ENCODE measurements at places on chromosomes 3 and 15.

DNA sequence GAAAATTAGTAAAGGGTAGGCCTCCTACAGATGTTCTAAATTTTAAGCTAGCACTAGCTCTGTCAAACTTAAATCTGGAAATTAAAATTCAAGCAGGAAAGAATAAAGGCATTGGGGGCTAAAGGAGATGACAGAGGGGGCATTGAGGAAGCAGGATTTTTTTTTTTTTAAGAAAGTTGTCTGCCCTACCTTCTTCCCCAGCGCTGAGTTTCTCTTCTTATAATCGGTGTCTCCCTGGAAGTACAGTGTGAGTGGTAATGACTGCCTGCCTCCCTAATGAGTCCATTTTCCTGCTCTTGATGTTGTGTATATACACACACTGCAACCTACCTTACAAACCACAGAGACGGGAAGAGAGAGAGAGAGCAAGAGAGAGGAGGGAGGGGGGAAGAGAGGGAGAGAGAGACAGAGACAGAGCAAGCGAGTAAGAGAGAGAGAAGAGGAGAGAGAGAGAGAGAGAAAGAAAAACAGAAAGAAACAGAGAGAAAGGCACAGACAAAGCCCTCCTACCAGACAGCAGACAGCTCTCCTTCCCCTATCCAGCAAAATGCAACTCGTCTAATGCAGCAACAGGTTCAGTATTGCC, 47.0 kb downstream of the ZBTB20 start:
- peak; percentile 9 for DNase-seq

DNA sequence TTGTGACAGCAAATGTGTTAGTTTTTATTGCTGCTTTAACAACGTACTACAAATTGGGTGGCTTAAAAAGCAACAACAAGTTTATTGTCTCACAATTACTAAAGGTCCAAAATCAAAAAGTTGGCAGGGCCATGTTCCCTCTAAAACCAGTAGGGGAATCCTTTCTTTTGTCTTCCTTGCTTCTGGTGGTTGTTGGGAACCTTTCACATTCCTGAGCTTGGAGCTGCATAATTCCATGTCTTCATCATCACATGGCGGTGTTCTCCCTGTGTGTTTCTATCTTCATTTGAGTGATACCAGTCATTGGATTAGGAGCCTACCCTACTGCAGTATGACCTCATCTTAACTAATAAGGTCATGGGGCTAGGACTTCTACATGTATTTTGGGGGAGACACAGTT, 7.4 kb downstream of the SPRED1 start:
- no peak for DNase-seq

- no peak for DNase-seq
Measured at GRCh38 chr15:92140796-92141195, 252.9 kb upstream of the ST8SIA2 start.

DNA sequence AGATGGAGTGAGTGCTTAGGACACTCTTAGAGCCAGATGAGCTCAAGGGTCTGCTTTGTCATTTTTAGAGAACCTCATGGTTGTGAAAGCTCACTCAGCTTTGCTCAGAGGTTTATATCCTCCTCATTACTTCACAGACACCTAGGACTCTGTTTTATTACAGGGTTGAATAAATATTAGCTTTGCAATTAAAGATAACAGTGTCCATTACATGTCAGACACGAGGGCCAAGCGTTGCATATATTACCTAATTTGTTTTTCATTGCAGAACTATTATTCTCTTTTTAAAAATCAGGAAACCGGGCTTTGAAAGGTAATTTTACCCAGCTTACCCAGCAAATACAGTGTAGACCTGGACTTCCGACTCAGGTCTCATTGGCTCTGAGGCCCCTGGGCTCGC, 16.1 kb downstream of the MAP6D1 start:
- DNase-seq: no peak

DNA sequence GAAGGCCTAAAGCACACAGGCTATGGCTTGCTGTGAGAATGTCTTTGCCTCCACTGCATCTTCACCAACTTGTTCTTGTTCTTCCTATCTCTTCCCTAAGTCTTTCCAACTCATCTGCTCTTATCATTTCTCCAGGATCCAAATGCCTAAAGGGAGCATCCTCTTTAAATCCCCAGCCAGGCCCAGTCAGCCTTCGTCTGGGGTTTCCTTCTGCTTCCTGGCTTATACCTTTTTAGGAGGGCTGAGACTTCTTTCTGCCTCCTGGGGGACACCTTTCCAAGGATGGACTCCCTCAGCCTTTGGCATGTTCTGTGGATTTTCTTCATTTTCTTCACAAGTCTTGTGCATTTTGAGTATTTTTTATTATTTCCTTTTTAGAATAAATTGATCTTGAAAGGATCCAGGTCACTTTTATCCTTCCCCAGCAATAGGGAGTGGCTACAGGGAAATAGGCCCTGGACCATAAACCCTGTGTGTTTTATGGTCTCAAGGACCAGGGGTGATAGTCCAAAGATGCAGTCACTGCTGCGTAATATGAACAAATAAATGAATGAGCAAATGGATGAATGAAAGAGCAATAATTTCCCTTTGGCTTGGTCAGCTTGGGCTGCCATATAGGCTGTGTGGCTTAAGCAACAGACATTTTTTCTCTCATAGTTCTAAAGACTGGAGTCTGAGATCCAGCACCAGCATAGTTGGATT, 122.1 kb upstream of the LRIG1 start:
- no peak for DNase-seq

DNA sequence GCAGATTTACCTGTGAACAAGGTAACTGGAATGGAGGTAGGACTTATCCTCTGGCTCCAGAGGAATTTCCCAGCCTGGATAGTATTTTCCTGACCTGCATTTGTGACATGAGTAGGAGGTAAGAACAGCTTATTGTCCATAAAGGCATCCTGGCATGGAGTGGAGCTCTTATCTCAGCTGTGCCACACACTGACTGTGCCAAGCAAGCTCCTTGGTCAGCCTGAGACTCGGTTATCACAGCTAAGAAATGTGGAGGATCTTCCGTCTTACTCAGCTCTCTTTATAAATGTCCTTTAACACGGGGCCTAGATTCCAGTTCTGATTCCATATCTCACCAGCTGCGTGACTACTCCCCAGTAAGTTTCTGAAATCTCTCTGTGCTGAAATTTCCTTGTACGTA, 38.9 kb downstream of the SLCO3A1 start:
- no peak for DNase-seq

- no peak for DNase-seq
Measured at GRCh38 chr15:40302288-40302886, 5.3 kb downstream of the PLCB2 start.

DNA sequence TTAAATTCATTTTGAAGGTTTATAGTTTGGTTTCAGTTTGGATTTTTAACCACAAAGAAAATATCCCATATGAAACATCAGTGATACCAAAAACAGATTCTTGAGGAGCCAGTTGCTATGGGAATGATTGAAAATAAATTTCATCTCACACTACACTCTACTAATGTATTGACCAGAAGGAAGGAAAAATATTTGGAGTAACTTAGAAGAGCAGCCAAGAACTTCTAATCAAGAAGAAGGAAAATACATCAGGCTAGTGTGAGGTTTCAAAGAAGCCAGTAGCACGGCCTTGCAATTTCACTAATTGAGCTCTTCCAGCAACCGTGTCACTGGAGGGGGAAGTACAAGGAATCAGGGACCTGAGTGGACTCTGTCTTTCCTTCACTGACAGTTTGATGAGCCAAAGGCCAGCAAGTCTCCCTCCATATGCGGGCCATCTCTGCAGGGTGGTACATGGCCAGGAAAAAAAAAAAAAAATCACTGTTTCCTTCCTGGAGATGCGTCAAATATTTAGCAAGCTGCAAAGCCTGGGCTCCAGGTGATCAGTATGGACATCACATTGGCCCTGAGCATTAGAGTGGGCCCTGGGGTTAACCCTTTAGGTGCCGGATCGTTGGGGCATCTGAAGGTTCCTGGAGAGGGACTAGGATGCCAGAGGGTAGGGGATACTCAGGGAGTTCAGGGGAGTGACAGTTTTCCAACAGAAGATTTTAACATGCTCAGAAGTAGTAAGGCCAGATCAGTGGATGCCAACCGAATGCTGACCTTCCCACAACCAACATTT, 37.1 kb downstream of the SLC12A8 start:
- DNase-seq: no peak

DNA sequence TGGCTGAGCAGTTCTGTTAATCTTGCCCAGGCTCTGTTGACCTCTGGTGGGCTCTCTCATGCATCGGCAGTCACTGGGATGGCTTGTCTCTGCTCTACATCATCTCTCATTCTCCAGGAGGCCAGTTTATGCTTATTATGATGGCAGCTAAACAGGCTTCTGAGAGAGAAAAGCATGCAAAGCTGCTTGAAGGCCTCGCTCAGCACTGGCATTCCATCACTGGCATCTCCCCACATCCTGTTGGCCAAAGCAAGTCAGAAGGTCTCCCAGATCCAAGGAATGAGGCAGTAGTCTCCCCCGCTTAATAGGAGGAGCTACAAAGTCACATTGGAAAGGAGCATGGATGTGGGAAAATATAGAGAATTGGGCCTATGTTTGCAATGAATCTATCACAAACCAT, 212.6 kb downstream of the ZNF621 start:
- DNase-seq: no peak

DNA sequence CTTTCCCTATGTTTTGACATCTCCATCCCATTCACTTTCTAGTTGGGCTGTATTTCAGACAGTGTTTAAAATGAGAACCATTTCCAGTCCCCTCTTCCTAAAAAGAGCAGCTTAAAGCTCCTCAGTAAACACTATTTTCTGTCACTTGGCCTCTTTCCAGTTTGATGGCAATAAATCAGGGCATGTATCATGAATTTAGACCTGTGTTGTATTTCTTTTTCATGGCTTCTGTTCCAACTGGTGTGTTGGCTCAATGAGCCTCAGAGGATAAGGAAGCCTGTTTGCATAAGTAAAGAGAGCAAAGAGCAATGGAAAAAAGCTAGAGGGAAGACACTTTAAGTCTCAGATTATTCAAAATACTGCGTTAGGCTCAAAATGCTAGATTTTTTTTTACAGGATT, 7.2 kb downstream of the CCDC80 start:
- DNase-seq: no peak

DNA sequence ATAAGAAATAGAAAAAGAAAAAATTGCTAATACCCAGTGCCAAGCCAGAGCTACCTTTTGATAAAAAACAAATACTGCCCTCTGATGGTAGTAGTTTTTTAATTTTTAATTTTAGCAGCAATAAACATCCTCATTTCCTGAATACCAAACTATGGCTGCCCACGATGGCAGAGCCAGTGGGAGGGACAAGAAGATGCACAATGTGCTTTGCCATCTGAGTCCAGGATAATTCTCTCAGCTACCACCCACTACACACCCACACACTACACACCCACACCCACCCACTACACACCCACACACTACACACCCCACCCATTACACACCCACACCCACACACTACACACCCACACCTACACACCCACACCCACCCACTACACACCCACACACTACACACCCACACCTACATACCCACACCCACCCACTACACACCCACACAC, 17.8 kb downstream of the CEP19 start:
- DNase-seq: no peak

DNA sequence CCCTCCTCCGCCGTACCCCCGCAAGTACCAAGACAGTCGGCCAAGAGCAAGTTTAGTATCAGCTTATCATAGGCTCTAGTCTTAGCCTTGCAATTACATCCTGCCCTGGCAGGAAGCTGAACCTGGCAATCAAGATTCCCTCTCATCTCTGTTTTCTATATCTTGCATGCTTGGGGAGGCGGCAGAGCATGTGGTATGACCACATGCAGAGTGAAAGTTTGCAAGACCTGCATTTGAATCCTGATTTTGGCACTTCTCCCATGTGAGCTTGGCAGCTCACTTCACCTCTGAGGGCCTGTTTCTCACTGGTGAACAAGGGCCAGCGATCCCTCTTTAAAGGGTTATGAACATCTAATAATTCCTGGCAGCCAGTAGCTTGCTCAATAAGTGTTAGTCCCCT, 106.1 kb upstream of the FRMD4B start:
- no peak for DNase-seq

DNA sequence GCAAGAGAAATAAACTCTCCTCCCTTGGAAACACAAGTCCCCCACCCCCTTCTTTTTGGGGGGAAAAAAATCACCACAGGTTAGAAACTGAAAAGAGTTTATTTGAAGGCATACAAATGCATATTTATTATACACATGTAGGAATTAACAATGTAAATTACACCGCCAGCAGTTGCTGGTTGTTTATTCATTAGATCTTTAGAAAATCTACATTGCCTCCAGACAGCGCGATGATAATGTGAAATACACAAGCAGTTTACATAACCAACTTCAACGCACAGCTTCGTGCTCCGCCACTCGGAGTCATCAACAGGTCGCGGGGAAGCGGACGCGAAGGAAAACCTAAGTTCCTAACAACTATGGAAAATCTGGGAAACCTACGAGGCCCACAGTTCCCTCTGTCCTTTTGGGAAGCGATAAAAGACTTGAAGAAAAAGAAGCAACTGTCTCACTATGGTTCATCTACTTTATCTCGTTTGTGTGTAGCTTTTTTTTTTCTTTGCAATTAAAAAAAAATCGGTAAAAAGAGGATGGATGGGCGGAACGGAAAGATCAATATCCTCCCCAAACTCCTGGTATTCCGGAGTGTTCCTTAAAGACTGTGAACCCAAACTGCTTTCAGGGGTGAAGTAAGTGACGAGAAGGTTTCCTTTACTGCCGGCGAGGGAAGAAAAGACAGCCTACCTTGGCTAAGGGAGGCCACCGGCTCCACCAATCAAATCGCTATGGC, 8.4 kb upstream of the FOXB1 start:
- DNase-seq: no peak

DNA sequence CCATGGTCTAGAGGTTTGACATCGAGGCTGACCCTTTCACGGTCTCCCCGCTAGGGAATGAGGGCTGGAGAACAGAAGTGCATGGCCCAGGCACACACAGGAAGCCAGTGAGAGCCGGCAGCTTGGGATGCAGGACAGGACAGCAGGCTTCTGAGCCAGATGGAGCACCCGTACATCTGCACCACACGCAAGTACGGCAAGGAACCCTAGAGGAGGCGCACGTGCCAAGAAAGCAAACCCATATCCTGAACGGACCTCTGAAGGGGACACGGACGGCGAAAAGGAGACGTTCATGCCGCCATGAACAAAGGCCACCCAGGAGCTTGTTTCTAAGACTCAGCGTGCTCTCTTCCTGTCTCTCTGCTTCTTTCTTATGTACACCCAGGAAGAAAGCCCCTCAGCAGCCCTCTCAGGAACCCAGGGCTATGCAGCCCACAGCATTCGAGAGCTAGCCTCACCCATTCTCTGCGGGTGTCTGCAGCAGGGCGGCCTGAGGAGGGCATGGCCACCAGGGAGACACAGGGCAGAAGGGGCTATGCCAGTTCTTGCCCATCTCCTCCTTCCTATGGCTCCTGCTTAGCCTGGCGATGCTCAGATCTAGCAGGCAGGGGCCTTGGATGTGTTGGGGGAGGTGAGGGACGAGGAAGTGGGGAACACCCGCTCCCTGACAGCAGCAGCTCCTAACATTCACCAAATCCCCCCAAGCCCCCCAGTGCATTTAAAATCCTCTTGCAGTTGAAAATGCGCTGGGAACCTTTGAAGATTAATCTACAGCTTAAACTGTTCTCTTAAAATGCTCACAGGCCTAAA, 81.3 kb downstream of the PCSK6 start:
- no peak for DNase-seq

GRCh38 chr3:125179143-125179883, 33.2 kb downstream of the SLC12A8 start:
- DNase-seq: no peak

- no peak for DNase-seq
Measured at GRCh38 chr3:128222796-128223385, 69.6 kb downstream of the EEFSEC start.

Measured in GM12878 (cell line).